ENCODE measurements at places on chromosomes 12 and 14.

DNA sequence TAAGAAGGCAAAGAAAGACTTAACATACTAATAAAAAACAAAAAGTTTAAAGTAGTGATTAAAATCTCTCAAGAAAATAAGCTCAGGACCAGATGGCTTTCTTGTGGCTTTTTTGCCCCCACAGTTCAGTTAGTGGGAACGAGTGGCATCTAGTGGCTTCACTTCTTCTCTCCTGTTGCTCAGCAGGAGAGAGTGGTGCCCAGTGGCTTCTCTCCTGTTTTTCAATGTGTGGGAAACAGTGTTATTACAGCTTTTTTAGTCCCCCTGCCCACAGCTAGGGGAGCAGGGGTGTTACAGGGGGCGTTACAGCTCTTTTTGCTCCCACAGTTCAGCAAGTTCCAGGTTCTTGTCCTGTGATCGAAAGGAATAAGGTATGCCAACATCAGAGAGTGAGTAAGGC, 135.2 kb downstream of the RERGL start:
- no peak for DNase-seq

DNA sequence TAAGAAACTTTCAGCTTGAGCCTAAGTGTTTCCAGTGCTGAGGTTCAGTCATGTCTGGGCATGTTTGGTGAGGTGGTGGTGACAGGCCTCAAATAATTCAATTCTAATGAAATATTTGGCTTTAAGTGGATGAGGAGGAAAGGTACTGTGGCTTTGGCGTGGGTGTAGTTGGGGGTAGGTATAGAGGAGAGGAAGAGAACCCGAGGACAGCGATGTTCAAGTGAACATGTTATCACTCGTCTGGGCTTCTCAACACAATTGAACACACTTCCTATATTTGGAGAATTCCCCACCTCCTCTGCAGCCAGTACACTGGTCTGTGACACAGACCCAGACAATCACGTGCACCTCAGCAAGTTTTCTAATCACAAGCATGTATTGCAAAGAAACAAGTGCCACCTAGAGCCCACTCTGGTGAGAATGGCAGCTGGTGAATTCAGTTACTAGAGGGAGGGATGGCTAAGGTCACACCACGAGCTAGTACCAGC, 53.0 kb downstream of the IFNG-AS1 start:
- DNase-seq: no peak

DNA sequence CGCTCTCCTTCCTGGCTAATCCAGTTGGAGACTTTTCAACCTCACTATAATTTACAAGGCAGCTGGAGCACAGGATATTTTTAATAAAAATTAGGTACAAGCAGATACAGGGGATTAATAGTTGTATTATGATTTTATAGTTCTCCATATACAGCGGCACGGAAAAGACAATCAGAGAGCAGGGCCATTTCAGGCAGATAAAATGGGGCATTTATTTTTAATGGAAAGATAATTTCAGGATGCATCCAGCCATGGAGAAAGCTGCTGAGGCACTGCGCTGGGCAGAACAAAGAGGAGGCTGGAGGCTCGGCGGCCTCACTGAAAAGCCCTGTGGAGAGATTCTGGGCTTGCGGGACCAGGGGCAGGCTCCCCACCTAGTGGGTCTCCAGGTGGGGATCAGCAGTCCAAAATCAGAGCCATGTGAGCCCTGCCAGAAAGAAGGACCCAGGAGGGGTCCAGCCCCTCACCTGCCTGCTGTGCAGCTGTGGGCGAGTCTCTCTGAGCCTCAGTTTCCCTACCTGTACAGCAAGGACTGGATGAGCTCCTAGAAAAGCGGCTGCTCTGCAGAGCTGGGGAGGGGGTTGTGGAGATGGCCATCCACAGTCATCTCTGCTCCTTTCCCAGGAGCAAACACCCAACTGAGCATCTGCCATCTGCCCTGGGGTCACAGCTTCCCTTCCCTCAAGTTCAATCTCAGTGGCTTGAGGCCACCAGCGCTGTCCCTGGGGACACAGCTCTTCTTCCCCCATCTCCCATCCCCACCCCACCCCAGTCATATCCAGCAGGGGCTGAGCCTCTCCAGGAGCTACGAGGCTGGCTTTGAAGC, 23.9 kb upstream of the C14orf180 start:
- DNase-seq: no peak

DNA sequence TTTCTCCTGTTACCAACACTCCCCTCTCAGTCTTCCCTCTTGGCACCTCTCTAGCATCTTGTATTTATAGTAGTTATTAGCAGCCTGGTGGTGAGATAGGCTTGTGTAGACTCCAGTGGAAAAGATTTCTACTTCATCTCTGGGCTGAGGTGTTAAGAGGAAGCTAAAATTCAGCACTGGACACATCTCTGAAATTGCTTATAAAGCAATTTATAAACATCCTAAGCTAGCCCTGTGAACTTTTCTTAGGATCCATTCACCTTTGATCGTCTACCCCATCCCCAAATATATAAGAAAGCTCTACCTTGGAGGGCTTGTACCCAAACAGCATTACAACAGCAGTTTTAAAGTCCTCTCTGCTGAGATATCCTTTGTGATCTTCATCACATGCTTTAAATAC, 928 bp downstream of the EFCAB11 start:
- DNase-seq: no peak

DNA sequence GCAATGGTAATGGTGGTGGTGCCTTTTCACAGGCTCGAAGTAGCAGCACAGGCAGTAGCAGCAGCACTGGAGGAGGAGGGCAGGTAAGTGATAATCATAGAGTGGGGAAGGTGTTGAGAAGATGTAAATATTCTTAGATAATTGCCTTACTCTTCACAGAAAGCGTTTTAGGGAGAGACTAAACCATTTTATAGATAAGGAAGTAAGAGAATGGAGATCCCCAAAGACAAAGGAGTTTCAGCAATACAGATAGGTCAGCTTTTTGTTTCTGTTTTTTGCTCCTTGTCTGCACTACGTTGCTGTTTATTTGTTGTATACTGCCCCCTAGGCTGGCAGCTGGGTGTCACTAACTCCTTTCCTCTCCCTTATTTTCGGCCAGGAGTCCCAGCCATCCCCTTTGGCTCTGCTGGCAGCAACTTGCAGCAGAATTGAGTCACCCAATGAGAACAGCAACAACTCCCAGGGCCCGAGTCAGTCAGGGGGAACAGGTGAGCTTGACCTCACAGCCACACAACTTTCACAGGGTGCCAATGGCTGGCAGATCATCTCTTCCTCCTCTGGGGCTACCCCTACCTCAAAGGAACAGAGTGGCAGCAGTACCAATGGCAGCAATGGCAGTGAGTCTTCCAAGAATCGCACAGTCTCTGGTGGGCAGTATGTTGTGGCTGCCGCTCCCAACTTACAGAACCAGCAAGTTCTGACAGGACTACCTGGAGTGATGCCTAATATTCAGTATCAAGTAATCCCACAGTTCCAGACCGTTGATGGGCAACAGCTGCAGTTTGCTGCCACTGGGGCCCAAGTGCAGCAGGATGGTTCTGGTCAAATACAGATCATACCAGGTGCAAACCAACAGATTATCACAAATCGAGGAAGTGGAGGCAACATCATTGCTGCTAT, 2.0 kb downstream of the SP1 start:
- no peak for DNase-seq

DNA sequence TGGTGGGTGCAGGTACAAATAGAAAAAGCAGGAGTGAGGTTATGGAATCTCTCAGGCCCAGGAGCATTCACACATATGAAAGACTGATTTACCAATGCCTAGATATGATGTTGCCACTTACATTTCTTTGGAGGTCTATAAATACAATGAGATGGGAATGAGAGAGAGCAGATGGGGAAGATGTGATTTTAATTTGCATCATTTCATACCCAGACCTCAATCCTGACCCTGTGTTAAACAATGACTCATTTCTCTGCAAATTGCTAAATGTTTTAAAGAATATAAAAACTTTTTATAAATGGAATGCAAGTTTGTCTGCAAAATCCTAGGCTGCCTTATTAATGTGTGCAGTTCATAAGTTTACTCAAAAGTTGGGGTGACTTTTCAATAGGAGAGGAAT, 38.6 kb upstream of the GNG2 start:
- no peak for DNase-seq

- no peak for DNase-seq
These were observed 20.2 kb downstream of the CD163 start for GRCh38 chr12:7483343-7483742.

DNA sequence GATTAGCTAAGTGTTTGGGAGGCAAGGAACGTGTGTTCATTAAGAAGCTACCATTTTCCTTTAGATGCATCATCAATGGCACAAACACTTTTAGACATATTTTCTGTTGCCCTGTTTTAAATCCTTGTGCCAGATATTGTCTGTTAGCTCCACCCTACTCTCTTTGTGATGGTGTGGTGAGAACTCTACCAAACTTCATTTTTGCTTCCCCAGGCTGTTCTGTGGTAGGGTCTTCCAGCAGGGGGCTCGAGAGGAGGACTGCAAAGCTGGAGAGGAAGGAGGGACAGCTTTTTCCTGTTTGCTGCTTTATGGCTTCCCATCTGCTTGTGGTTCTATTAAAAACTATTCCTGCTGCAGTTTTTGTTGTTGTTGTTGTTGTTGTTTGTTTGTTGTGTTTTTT, 23.8 kb upstream of the STRAP start:
- DNase-seq: no peak

DNA sequence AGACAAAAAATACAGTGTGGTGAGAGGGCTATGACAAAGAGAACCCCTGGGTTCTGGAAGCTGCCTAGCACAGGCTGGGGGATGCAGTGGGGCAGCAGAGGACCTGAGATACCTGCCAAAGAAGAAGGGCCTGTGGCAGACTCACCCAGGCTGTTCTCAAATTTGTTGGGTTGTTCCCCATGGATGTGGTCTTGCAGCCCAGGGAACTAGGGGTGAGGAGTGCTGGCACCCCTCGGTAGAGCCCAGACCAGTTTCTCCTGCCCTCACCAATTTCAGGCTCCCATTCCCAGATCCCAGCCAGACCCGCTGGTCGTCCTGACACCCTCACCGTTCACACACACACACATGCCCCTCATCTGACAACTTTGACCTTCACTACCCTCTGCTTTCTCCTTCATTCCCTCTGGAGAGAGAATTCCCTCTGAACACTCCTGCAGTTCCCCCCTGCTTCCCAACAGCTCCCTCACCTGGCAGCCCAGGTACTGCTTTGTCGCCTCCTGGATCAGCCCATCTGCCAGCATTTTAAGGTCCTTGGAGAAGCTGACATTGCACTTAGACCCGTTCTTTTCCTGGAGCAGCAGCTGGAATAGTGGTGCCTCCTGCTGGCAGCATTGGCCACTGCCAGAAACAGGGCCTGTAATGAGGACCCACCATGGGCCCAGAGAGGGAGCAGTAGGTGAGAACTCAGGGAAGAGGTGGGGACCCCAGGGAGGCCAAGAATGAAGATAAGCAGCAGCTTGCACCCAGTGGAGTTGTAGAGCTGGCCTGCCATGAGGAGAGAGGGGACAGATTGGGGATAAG, 5.9 kb upstream of the GDF11 start:
- DNase-seq: peak; percentile 27

GRCh38 chr12:28583701-28584261, 393.5 kb downstream of the CCDC91 start:
- DNase-seq: no peak

- DNase-seq: no peak
These were observed 13.3 kb downstream of the MORN3 start for GRCh38 chr12:121656122-121656521.
